ENCODE measurements at places on chromosomes 1 and 21. TPM values are rescaled to one million over a fixed set of nuclear protein-coding genes. Genes with fewer than 3 reads are reported as not detected.

The PRPF38B gene
- total RNA-seq = 66.8 TPM

The INAVA gene
- total RNA-seq = 0.04 TPM

The EPB41 gene
- total RNA-seq = 86.7 TPM

The RSPO1 gene
- total RNA-seq = not detected

The SMIM11 gene
- 38.9 TPM for total RNA-seq

The GJC2 gene
- 1.2 TPM for total RNA-seq

The TMPRSS3 gene
- total RNA-seq = 50.7 TPM

The THEMIS2 gene
- 19.6 TPM for total RNA-seq

The C1orf141 gene
- not detected for total RNA-seq

The ADORA1 gene
- not detected for total RNA-seq
